ENCODE measurements at places on chromosomes 4 and X.

GRCh38 chrX:6660567-6661264 lies 125.8 kb upstream of the VCX3A start:
- DNase-seq, result no peak

DNA sequence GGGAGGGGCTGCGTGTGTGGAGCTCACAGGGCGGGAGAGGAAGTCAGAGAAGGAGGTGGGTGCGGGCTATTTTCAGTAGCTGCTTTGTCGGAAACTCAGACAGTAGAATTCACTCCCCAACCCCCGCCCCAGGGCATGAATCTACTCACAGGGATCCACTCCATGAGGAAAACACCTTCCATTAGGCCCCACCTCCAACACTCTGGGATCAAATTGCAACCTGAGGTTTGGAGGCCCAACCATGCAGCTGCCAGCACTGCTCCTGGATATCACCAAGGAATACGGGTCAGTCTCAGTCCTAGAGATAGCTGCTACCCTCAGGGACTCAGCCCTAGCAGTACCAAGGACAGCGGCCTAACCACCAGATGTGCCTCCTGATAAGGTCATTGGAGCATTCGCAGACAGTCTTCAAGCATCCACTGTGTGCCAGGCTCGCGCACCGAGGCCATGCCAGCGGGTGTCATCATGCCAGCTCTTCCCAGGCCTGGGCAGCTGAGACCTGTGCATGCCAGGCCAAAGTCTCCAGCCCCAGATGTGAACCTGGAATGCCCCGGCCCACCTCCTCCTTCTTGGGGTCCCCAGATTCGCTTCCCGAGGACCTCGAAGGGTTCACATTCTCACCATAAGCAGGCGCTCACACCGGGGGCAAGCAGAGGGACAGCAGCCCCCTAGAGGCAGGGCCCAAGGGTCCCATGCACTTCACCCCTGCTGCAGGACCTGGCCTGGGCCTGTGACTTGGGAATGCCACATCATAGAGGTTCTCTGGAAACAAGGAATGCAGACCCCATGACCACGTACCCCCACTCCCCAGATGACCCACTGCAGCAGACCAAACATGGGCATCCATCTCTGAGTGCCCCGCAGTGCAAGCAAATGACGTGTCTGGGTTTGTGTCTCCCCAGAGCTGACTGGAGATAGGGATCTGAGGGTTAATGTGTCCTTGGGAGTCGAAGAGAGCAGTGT lies 102.3 kb downstream of the ADRA2C start:
- DNase-seq, result peak; percentile 55

DNA sequence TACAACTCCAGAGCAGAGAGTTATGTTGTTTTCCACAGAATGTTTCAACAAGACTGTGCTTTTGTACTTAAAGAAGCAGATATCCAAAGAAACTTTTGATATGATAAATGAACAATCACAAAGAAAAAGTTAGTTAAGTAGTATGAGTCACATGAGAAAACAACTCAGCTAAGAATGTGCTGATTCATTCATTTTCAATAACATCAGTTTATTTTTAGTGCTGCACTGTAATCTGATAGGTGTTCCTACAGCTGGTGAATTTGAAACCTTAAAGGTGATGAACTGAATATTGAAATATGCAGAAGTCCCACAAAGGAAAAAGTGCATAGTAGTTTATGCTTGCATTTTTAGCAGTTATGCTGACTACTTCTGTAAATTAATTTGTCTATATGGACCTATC lies 180.3 kb upstream of the TENM3 start:
- peak; percentile 40 for DNase-seq

GRCh38 chrX:131979116-131979515 lies 44.0 kb upstream of the STK26 start:
- no peak for DNase-seq

DNA sequence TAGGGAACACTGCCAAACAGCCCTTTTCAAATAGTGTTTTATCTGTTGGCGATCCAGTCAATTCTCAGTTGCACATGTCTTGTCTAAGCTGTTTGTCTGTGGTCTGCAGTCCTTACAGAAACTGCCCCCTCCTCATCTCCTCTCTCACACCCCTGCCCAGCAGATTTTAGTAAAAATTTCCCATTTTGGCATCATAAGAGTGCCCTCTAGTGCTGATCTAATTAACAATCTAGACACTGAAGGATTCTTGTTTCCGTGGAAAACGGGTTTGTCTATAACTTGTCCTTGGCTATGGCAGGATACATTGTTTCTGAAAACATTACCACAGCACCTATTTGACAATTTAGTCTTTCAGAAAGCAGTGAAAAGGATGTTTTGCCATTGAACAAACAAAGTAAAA lies 227.2 kb upstream of the MBNL3 start:
- DNase-seq, result no peak

DNA sequence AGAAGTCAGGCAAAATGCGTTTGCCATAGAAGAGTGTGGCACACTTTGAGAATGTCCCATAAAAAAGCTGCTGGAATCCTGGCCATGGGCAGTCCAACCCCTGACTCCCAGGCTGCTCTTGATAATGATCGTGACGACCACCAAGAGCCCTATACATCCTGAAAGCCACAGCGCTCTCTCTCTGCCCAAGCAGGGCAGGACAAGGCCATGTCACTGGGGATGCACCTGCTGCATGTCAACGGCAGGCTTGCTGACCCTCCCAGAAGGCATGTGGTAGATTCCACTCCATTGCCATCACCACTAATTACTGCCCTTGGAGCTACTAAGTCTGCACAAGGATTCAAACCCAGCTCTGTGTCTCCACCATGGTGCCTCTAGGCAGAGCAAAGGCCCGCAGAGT lies 144.5 kb downstream of the EVC2 start:
- no peak for DNase-seq

DNA sequence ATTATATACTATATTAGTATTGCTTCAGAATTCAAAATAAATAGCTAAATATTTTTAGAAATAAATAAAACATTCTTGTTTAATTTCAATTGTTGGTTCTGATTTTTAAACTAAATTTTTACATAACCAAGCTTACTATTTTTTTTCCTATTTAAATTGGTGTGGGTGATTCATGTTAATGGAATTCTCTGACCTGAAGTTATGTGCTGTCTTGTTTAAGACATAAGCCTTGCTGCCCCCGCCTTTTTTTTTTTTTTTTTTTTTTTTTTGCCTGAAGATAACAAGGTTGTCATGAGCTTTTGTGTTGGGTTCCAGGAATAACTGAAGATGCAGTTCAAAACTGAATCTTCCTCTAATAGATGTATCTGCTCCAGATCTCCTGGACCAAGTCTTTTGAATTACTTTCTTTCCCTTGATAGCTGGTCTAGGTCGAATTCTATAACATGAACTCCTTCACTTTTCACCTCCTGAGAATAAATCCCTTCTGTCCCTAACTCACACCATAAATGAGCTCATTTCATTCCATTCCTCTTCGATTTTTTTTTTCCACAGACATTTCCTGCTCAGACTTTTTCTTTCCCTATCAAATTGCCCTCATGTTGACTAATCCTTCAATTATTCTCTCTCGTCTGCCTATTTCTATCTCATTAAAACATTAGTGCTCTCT lies 261.5 kb upstream of the FTHL17 start:
- DNase-seq, result peak; percentile 20

GRCh38 chrX:37347420-37347819 lies 1.7 kb upstream of the PRRG1 start:
- DNase-seq, result peak; percentile 64

GRCh38 chrX:17814557-17814956 lies 46.5 kb downstream of the RAI2 start:
- peak; percentile 45 for DNase-seq

- DNase-seq, result peak; percentile 2
These were observed 117.6 kb upstream of the ATOH1 start for GRCh38 chr4:93710847-93711430.

GRCh38 chr4:110671679-110672078 lies 48.8 kb upstream of the PITX2 start:
- no peak for DNase-seq

DNA sequence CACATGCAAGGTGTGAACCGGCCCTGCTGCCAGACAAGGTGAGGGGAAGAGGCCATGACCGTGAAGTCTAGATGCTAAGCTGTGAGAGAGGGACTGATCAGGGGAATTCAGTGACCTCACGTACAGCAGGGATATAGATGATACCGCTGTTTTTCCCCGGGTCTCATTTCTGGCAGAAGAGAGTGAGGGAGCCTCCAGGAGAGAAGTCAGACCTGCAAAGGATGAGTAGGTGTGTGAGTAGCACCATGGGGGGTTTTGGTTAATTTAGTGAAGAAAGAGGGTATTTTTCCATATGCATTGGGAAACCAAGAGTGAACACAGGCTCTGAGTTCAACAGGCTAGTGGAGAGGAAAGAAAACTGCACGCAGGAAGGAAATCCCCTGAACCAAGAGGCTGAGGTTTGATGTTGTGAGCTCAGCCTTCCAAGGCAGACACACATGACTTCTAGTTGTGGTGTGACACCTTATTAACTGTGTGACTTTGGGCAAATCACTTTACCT lies 127.6 kb upstream of the GATB start:
- DNase-seq, result no peak

DNA sequence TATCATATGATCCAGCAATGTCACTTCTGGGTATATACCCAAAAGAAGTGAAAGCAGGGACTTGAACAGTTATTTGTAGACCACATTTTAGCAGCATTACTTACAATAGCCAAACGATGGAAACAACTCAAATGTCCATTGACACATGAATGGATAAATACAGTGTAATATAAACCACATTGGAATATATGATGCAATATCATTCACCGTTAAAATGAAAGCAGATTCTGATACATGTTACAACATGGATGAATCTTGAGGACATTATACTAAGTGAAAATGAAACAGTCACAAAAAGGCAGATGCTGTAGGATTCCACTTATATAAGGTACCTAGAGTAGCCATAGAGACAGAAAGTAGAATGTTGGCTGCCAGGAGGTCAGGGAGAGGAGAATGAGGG lies 130.5 kb upstream of the SMAD1 start:
- DNase-seq, result no peak

DNA sequence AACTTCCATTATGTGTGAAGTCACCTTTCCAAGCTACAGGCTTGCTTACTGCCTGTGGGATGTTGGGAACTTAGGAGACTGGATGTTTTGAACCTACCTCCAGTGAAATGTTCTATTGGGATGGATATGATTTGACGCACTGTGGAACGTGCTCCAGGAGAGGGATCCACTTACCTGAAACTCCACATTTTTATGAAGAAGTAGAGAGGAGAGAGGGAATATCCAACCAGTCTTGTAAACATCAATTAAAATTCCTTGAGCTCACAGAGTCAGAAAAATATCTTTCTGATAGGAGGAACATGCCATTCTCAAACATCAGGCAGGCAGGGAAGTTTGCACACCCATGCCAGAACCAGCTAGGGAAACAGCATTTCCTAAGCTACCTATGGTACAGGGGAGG lies 91.1 kb upstream of the MAOA start:
- DNase-seq, result no peak

DNA sequence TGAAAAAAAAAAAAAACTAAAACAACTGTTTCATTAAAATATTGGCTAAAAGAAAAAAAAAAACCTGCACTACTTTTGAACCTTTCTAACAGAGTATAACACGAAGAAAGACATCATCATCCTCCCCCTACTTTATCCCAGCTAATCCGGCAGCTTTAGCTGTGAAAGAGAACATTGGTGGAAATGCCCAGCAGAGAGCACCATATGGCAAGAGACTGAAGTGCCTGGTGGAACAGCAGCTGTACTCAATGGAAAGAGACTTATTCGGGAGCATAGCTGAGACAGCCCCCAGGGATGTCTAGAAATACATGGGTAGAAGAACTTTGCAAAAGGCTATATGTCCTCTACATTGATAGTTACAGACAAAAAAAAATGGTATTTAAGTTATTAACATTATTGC lies 30.3 kb downstream of the STPG2 start:
- peak; percentile 0 for DNase-seq

DNA sequence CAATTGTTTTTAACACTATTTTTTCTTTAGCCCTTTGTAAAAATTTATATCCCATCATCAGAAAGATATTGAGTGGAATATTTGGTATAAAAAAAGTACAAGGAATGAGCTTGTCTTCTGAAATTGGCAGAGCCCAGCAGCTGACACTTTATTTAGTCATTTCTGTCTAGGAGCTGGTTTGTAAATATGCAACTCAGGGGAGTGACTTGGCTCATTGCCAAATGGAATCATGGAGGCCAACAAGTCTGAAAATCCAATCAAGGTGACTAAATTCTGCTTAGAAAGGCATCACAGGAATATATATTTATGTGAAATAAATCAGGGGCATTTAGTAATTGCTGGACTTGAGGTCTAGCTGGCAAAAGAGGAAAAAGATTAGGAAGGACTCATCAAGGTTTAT lies 74.4 kb downstream of the OTC start:
- DNase-seq, result no peak

GRCh38 chr4:38189445-38189844 lies 229.2 kb downstream of the PTTG2 start:
- peak; percentile 95 for DNase-seq

DNA sequence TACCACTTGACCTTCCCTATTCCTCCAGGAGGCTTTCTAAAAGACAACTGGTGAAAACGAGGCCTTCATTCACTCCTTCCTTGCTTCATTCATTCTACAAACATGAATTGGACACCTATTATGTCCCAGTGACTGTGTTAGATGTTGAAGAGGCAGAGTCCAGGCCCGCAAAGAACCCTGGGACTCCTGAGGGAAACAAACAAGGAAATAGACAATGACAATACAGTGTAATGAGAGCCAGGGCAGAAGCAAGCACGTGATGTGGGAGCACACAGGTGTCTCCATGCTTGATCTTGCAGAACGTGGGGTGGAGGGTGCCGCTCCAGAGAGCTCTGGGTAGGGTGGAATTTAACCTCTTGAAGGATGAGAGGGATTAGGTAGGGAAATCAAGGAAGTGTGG lies 137.6 kb upstream of the KLF3 start:
- DNase-seq, result no peak

- DNase-seq, result peak; percentile 50
These were observed 201.5 kb upstream of the FAM241A start for GRCh38 chr4:111943796-111944203.

DNA sequence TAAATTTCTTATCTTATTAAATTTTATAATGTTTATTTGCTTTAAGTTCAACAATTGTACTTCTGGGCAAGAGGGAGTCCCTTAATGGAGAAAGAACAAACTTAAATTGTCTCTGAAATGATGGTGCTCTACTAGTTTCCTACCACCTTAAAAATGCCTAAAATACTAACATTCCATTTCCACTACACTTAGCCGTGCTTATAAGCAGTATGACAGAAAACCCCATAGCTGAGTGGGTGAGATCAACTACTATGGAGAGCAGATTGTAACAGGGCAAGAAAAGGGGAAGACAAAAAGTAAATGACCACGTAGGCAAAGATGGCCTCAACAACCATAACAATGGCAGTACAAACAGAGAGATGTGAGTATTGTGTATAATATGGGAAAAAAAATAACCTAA lies 35.0 kb downstream of the RFC1 start:
- DNase-seq, result no peak

Measured in foreskin fibroblast (primary cell).